ENCODE measurements at places on chromosomes 2 and 18.

- no peak for DNase-seq
These were observed 56.2 kb upstream of the LRRTM4 start for GRCh38 chr2:77578354-77578753.

GRCh38 chr2:30161929-30162706 is 15.3 kb downstream of the YPEL5 start:
- no peak for DNase-seq

DNA sequence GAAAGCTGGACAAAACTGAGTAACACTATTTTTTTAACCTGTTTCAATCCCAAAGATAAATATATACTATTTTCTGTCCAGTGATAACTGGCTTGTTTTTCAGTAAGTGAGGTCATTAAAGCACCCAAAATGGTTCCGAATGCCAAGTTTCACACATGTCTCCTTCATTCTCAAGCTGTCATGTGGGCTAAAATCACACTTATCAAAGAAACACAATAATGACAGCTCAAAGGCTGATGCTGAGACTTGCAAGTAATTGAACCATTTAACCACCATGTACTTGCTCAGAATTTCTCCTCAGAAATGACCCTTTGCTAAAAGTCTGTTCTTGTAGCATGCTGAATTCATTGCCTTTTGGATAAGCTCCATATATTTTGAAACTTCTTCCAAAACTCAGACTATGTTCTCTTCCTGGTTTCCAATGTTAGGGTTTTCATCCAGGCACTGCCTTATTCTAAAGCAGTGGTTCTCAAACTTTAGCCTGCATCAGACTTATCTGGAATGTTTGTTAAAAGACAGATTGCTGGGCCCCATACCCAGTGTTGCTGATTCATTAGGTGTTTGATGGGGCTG is 149.8 kb downstream of the VWC2L start:
- no peak for DNase-seq

DNA sequence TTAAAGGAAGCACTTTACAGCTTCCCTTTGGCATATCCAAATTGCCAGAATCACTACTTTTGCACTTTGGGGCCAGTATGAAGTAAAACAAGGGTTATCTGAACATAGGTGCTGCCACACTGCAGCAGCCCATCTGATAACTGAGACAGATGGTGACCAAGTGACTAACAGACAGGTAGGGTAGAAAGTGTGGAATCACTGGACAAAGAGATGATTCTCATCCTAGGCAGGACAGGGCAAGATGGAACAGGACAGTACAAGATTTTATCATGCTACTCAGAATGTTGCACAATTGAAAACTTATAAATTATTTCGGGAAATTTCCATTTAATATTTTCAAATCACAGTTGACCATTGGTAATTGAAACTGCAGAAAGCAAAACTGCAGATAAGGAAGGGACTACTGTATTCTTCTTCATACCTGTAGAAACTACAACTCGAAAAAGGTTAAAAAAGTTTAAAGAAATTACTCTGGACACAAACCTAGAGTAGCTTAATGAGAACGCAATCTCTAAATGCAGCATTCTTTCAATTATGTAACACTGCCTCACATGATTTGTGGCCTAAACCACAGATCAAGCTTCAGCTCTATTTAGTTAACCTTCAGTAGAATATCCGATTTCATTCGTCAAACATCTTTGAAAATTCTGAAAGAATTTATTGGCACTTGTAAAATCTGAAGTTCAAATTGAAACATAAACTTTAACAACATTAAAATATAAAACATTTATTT is 31.4 kb downstream of the HEATR5B start:
- no peak for DNase-seq

- DNase-seq: no peak
These were observed 50.4 kb upstream of the REL start for GRCh38 chr2:60830991-60831390.

- no peak for DNase-seq
These were observed 3.9 kb downstream of the CDCA7 start for GRCh38 chr2:173358616-173359015.

GRCh38 chr18:9764011-9764481 is 55.9 kb downstream of the RAB31 start:
- DNase-seq: no peak

GRCh38 chr2:88843651-88844050 is 152.2 kb downstream of the RPIA start:
- no peak for DNase-seq

GRCh38 chr18:27715751-27716150 is 461.2 kb downstream of the CDH2 start:
- no peak for DNase-seq

DNA sequence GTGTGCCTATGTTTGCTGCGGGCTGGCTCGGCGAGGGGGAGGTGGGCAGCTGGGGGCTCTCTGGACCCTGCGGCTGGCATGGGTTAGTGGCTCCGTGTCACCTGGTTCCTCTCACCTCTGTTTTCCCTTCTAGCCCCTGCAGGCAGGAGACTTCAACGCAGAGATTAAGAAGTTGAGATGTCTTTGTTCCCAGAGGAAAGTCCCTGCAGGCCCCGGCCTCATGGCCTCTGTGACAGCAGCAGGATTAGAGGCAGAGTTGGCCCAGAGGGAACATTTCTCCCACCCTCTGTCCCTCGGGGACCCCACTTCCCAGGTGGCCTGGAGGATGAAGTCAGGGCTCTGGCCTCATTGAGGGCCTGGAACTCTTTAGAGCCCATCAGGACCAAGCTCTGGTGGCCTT is 56.5 kb downstream of the HPCAL1 start:
- DNase-seq: no peak

DNA sequence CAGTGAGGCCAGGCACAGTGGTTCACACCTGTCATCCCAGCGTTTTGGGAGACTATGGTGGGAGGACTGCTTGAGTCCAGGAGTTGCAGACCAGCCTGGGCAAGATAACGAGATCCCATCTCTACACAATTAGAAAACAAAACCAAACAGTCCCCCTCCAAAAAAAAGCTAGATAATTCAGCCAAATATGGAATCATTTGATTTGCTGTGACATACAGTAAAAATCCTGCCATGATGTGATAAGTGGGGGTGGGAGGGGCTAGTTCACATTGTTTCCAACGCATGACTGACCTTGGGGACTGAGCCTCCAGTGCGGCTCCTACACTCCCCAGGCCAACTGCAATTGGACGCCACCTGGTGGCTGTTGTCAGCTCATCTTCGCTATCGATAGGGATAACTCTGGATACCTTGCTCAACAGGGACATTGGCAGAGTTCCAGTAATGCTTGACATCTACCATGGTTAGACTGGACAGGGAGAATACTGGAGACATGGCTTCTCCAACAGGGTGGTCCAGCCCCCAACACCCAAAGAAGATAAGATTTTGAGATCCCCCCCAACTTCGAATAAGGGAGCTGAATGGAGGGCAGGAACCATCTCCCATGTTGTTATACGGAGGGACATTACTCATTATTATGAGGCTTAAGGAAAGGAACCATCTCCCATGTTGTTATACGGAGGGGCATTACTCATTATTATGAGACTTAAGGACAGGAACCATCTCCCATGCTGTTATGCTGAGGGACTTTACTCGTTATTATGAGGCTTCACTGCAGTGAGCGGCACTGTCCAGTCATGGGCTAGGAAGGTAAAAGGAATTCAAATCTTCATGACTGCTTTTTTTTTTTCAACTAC is 135.9 kb downstream of the TGIF1 start:
- peak; percentile 60 for DNase-seq

DNA sequence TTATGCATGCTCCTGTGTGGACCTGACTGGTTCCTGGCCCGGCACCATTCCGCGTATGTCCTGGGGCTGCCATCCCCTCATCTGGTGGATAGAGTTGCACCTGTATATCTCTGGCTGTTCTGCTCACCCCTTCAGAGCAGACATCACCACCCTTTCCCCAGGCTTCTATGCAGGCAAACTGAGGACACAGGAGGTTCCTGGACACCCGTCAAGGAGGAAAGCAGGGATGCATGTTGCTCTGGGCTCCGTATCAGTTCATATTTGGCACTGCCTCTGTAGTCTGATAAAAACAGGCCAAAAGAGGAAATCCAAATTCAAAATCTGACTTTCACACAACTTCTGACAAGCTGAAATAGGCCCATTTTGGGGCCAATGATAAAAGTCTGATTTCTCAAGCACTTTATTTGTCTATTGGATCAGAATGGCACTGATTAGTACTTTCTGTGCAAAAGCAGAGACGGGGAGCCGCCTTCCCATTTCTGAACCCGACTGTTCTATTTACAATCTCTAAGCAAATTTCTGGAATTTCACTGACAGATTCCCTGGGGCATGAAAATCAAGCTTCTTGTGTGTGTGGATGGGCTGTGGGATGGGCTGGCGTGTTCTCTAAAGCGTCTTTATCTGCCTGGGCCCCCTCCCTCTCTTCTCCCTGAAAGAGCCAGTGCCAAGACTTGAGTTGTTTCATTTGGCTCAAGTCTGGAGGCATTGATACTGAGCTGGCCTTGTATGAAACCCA is 96.9 kb downstream of the SETBP1 start:
- no peak for DNase-seq

DNA sequence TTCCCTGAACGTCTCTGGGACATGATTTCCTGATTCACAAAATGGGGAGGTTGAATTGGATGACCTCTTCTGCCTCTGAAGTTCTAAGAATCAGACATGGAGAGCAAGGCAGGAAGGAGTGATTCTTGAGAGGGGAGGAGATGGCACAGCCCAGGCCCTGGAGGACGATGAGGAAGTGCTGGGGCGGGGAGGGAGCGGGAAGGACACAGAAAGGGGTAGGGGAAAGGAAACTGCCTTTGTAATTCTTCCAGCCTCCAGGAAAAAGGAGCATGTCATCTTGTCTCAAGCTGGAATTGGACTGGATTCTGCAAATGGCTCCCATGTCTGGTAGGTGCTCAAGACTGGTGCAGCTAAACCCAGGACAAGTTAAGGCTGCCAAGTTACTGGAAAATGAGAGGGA is 97.0 kb upstream of the NCK2 start:
- no peak for DNase-seq

- no peak for DNase-seq
These were observed 70.2 kb upstream of the SMAD2 start for GRCh38 chr18:48000701-48001100.

GRCh38 chr2:172586245-172586891 is 30.5 kb downstream of the PDK1 start:
- no peak for DNase-seq

- no peak for DNase-seq
These were observed 345.6 kb downstream of the AKAIN1 start for GRCh38 chr18:4851301-4851976.

DNA sequence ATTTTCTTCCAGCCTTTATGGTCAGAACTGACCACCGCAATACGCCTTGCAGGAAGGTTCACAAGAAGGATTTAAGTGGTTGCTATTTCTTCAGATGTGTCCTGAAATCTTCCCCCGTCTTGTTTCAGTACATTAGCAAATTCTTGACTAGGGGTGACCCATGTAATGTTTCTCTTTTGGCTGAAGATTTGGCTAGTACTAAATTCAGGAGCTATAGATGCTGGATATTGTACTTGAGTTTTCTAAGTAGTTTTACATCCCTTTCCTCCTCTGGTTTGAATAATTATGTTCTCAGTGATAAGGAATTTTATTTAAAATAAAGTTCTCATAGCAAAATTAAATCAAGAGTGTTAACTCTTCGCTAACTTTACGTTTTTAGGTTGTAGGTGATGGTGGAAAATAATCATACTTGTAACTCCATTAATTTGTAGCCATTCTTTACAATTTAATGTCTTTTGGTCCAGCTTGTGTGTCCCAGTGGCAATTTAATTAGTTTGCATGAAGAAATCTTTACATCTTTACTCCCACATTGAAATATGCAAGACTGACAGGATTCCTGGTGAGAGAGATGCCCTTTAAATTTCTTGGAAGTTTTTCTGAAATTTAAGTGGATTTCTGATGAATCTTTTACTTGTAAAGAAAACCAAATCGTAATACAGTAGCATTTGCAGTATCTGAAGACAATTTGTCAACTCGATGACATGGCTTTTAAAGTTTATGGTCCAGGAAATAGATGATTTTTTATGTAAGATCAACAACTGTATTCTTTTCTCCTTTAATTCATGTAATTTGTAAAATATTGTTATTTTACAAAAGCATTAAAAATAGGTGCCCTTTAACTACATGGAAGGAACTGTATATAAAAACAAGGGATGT is 2.8 kb downstream of the PHLPP1 start:
- DNase-seq: no peak

GRCh38 chr2:11488809-11489208 is 22.8 kb upstream of the E2F6 start:
- no peak for DNase-seq

GRCh38 chr18:63479826-63480225 is 3.1 kb downstream of the SERPINB5 start:
- no peak for DNase-seq

DNA sequence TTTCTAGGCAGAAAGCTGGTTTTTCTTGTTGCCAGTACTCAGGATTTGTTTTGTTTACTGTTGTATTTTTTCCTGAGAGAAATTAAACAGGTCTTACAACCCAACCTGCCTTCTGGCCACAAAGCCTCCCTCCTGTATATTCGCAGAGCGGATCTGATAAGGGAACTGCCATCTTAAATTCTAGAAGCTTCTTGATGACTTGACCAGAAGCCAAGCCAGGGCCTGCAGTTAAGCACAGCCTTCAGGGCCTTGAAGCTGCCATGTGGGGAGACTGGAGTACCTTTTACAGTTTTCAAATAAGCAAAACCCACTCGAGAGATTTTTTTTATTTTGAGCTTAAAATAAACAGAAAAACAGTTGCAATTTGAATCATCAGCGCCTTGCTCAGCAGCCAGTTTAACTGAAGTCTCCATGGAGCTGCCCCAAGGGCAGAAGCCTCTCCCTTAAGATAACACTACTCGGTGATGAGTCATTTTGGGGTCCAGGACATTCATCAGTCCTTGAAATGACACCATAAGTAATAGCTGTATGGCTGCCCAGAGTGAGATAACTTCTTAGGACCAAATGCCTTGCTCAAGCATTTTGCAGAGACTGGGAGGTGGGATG is 51.5 kb upstream of the PHLPP1 start:
- no peak for DNase-seq

DNA sequence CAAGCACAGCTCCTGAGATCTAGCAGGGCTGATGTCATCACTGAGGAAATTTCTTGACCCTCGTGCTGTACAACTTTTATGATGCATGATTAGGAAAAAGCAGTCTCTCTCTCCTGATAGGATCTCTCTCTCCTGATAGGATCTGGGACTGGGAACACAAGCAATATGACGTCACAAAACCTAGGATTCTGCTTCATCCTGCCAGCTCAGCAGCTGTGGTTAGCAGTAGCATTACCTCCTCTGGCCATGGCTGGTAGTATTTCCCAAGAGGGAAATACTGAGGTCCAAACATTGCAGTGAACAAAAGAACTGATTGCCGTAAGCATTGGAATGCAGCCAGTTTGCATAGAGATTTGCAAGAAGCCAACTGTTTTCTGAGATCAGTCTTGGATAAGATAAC is 521.2 kb upstream of the POU3F3 start:
- DNase-seq: no peak
